ENCODE measurements at places on chromosomes 1 and 21.

- H3K4me3 ChIP-seq, result no peak overlapping the region
- H3K27ac ChIP-seq, result no peak overlapping the region
- DNase-seq, result no peak
- no peaks in the 10 kb centered on the region for H3K4me1 ChIP-seq
- no peaks in the 10 kb centered on the region for H3K27me3 ChIP-seq
- H3K36me3 ChIP-seq, result no peaks in the 10 kb centered on the region
These were observed 100.9 kb upstream of the ST6GALNAC5 start for GRCh38 chr1:76766381-76766780.

- no peak overlapping the region for H3K4me3 ChIP-seq
- no peak for DNase-seq
- peaks cover 7% of the 10 kb centered on the region for H3K27me3 ChIP-seq
- no peaks in the 10 kb centered on the region for H3K36me3 ChIP-seq
These were observed 7.8 kb downstream of the PROX1 start for GRCh38 chr1:213995603-213996002.

DNA sequence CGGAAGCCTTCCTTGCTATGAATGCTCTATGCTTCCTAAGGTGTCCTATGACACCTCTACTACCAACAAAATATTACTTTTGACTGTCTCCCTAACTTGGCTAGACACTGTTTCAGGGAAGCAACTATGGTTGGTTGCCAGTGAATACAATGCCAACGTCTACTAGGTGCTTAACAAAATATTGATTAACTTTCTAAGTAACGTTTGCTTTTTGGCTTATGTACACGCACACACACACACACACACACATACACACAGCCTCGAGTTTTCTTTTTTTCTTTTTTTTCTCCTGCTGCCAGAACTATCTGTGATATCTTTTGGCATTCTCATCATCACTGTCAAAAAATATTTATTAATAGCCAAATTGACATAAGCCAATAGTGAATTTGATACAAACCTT lies 864.0 kb downstream of the PLA2G4A start:
- no peaks in the 10 kb centered on the region for H3K27me3 ChIP-seq
- peaks cover 14% of the 10 kb centered on the region for H3K4me1 ChIP-seq
- H3K36me3 ChIP-seq, result no peaks in the 10 kb centered on the region
- H3K27ac ChIP-seq, result no peak overlapping the region
- no peak for DNase-seq

DNA sequence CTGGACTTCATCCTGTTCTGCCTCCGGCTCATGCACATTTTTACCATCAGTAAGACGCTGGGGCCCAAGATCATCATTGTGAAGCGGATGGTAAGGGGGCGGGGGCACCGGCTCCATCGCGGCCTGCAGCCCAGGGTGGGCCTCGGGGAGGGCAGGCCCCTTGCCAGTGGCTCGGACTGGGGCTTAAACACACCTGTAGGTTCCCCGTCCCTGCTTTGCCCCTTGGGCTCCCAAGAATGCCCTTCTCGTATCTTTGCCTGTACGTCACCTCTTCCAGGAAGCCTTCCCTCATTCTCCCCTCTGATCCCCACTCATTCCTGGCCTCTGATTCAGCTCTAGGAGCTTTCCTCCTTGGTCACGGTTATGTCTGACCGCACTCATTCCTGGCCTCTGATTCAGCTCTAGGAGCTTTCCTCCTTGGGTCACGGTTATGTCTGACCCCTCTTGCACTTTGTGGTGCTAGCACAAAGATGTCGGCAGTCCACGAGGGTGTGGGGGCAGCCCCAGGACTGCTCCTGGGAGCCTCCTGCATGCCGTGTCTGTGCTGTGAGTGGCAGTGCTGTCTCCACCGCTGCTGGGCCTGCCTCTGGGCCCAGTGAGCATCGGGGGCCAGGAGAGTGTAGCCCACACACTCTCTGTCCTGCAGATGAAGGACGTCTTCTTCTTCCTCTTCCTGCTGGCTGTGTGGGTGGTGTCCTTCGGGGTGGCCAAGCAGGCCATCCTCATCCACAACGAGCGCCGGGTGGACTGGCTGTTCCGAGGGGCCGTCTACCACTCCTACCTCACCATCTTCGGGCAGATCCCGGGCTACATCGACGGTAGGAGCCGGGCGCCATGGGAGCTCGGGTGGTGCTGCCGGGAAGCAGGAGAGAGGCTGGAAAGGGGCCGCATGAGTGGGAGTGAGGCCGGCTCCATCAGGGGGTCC lies 49.1 kb upstream of the LRRC3 start:
- no peaks in the 10 kb centered on the region for H3K4me1 ChIP-seq
- H3K4me3 ChIP-seq, result no peak overlapping the region
- no peaks in the 10 kb centered on the region for H3K36me3 ChIP-seq

GRCh38 chr21:36926989-36927718 lies 39.3 kb downstream of the HLCS start:
- peaks cover 13% of the 10 kb centered on the region for H3K36me3 ChIP-seq
- peak overlapping the region; percentile 32 for H3K27ac ChIP-seq
- H3K27me3 ChIP-seq, result no peaks in the 10 kb centered on the region

GRCh38 chr1:210367566-210367965 lies 38.9 kb downstream of the HHAT start:
- no peaks in the 10 kb centered on the region for H3K27me3 ChIP-seq
- no peak overlapping the region for H3K4me3 ChIP-seq
- H3K36me3 ChIP-seq, result no peaks in the 10 kb centered on the region
- H3K27ac ChIP-seq, result no peak overlapping the region
- no peak for DNase-seq
- H3K4me1 ChIP-seq, result peaks cover 8% of the 10 kb centered on the region

DNA sequence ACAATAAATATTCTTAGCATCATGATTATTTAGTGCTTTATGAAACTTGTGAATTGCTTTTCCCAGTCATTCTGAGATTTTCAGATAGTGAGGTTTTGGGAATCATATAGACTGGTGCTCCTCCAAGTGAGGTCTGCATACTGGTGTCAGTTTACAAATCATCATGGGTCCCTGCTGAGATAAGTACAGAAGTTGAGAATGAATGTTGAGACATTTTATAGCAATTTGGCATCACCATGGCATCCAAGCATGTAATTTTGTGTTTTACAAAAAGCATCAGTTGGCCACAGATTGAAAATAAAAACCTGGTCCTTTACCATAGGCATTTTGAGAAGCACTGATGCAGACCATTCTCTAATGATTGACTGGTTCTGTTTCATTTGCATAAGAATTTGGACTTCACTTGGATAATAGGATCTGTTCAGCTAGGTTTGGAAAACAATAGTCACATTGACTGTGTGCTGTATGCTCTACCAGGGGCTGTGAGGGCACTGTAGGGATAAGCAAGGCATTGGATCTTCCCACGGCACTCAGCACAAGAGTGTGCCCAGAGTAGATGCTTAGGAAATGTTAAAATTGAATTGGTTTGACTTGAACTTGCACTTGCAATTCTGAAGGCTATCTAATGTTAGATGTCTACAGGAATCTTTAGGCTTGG lies 79.0 kb upstream of the JUN start:
- H3K36me3 ChIP-seq, result no peaks in the 10 kb centered on the region
- H3K4me3 ChIP-seq, result no peak overlapping the region
- H3K27me3 ChIP-seq, result no peaks in the 10 kb centered on the region
- no peak overlapping the region for H3K27ac ChIP-seq
- no peak for DNase-seq
- H3K4me1 ChIP-seq, result no peaks in the 10 kb centered on the region

- H3K27me3 ChIP-seq, result no peaks in the 10 kb centered on the region
- H3K27ac ChIP-seq, result no peak overlapping the region
- H3K4me1 ChIP-seq, result no peaks in the 10 kb centered on the region
- DNase-seq, result peak; percentile 17
- no peaks in the 10 kb centered on the region for H3K36me3 ChIP-seq
- H3K4me3 ChIP-seq, result no peak overlapping the region
These were observed 41.0 kb upstream of the SCAF4 start for GRCh38 chr21:31772674-31773555.

DNA sequence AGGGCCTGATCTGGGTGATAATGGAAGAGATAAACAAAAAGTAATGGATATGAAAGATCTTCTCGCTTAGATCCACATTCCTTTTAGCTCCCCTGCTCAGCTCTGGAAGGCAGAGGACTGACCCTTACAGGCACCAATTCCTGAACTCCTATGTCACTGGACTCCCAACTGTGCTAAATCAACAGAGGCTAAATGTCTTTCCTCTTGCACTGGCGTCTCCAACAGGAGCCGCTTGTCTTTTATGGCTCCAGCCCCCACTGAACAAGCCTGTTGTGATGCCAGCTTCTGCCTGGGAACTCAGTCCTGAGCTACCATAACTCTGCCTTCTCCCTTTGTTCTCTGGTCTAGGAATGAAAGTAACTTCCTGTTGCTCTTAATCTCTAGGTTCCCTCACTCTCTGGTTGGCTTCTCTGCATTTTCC lies 142.1 kb upstream of the COL11A1 start:
- H3K4me3 ChIP-seq, result no peak overlapping the region
- DNase-seq, result no peak
- H3K27ac ChIP-seq, result no peak overlapping the region
- no peaks in the 10 kb centered on the region for H3K27me3 ChIP-seq

DNA sequence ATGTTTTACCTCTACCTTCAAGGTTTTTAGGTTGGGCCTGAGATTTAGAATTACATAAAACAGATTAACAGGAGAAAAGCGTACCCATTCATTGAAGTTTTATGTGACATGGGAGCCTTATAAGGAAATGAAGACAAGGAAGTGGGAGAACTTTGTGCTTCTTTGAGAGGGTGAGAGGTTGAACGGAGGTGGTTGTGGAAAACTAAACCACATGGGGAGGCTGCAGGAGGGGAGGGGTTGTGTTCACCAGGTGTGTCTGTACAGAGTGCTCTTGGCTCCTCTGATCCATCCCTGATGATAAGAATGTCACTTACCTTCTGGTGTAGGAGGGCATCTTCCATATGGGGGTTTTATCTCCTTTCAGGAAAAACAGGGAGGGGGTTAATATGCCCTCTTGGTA lies 2.7 kb downstream of the SLX9 start:
- no peak overlapping the region for H3K4me3 ChIP-seq
- DNase-seq, result peak; percentile 59
- H3K4me1 ChIP-seq, result peaks cover 16% of the 10 kb centered on the region
- H3K36me3 ChIP-seq, result peaks cover 20% of the 10 kb centered on the region

- no peaks in the 10 kb centered on the region for H3K27me3 ChIP-seq
- peak overlapping the region; percentile 76 for H3K27ac ChIP-seq
- peak; percentile 76 for DNase-seq
- H3K4me1 ChIP-seq, result peaks cover 12% of the 10 kb centered on the region
- H3K36me3 ChIP-seq, result no peaks in the 10 kb centered on the region
These were observed 17.1 kb upstream of the PRRC2C start for GRCh38 chr1:171468120-171468750.

DNA sequence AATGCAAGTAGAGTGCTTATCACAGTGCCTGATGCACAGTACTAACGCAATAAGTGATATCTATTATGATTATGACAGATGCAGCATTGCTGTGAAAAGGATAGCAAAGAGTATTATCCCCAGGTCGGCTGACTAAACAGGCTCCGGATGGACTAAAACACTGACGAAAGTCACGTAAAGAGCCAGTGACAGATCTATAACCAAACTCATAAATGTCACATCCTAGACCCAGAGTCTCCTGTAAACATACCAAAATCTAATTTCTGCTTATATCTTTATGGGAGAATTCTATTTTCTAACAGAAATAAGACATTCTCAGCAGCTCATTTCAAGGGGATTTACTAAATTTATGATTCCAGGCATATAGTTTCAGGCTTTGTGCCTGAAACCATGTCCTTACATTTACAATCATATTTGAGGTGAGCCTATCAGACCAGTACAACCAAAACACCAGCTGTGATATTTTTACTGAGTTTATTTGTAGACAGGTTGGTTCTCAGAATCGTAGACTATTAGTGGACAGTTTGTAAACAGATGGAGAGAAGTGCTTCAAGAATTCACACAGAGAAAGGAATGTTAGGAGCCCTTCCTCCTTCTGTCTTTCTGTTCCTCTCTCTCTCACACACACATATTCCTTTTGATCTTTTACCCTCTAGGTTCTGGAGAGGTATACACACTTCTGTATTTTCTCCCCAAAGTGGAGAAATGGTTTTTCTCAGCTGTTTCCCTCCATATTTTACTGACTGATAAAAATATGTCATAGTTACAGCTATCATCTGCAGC lies 52.4 kb upstream of the WDR26 start:
- no peak overlapping the region for H3K4me3 ChIP-seq
- no peak for DNase-seq
- H3K4me1 ChIP-seq, result peaks cover 5% of the 10 kb centered on the region
- no peaks in the 10 kb centered on the region for H3K36me3 ChIP-seq
- H3K27me3 ChIP-seq, result no peaks in the 10 kb centered on the region

- H3K27ac ChIP-seq, result no peak overlapping the region
- H3K4me1 ChIP-seq, result peaks cover 14% of the 10 kb centered on the region
- no peaks in the 10 kb centered on the region for H3K27me3 ChIP-seq
- DNase-seq, result no peak
- no peaks in the 10 kb centered on the region for H3K36me3 ChIP-seq
These were observed 25.0 kb downstream of the MCOLN2 start for GRCh38 chr1:84971957-84972356.

GRCh38 chr1:161733526-161733925 lies 12.2 kb downstream of the FCRLB start:
- peak; percentile 91 for DNase-seq
- H3K4me1 ChIP-seq, result peaks cover 33% of the 10 kb centered on the region
- no peaks in the 10 kb centered on the region for H3K36me3 ChIP-seq
- no peaks in the 10 kb centered on the region for H3K27me3 ChIP-seq
- no peak overlapping the region for H3K4me3 ChIP-seq
- peak overlapping the region; percentile 80 for H3K27ac ChIP-seq

DNA sequence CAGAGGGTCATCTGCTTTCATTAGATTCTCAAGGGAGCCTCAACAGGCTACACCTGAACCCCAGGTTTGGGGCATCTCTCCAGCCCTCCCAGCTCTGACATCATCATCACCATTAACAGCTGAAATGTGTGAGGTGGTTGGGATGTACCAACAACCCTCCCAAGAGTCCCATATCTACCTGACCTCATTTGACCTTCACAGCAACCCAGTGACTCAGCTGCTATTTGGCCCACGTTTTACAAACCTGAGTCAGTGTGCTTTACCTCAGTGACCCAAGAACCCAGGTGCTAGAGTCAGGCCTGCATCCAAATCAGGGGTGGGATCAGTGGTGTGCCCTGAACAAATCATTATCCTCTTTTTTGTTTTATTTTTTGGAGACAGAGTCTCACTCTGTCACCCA lies 53.3 kb upstream of the TINAGL1 start:
- H3K27ac ChIP-seq, result no peak overlapping the region
- H3K4me3 ChIP-seq, result no peak overlapping the region
- no peaks in the 10 kb centered on the region for H3K4me1 ChIP-seq
- H3K36me3 ChIP-seq, result no peaks in the 10 kb centered on the region
- no peak for DNase-seq

DNA sequence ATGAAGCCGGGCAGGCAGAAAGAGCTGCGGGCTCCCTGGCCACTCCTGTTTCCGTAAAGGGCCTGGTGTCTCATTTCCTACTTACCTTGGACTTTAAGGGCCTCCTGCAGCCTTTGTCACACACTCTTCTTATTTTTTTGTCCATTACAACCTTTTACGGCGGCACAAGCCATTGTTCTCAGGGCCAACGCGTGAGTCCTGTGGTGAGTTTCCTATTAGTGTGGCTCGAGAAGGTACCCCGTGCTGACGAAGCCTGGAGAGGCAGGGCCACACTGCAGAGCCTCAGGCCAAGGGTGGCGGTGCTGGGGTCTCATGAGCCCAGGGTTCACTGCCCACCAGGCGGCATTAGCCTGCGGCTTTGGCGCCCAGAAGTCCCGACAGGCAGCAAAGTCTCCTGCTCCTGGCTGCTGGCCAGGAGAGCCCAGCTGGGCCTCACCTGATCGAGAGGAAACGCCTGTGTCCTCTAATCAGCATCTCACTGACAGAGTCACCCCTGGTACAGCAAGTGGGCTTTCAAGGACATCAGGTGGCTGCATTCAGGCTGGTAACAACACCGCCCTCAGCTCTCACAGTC lies 62.0 kb downstream of the SIK1 start:
- peaks cover 3% of the 10 kb centered on the region for H3K27me3 ChIP-seq
- no peak overlapping the region for H3K4me3 ChIP-seq
- H3K27ac ChIP-seq, result no peak overlapping the region

Data from osteoblast (primary cell).